ENCODE measurements at places on chromosomes 6 and 20.

DNA sequence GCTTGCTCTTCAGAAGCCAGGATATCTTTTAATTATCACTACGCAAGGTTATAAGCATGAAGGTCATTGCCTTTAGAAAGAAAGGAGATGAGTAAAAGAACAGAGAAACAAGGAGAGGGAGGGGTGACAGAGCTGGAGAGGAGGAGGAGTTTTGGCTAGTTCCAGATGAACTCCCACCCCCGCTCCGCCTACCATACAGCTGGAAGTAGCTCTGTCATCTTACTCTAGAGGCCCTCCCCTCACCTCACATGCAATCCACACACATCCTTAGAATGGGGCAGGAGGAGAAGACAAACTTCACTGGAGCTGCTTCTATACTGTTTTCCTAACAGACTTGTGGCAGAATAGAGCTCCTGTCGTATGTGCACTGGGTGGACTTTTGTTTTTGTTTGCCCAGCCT, 144.7 kb downstream of the SCML4 start:
- no peak for DNase-seq

DNA sequence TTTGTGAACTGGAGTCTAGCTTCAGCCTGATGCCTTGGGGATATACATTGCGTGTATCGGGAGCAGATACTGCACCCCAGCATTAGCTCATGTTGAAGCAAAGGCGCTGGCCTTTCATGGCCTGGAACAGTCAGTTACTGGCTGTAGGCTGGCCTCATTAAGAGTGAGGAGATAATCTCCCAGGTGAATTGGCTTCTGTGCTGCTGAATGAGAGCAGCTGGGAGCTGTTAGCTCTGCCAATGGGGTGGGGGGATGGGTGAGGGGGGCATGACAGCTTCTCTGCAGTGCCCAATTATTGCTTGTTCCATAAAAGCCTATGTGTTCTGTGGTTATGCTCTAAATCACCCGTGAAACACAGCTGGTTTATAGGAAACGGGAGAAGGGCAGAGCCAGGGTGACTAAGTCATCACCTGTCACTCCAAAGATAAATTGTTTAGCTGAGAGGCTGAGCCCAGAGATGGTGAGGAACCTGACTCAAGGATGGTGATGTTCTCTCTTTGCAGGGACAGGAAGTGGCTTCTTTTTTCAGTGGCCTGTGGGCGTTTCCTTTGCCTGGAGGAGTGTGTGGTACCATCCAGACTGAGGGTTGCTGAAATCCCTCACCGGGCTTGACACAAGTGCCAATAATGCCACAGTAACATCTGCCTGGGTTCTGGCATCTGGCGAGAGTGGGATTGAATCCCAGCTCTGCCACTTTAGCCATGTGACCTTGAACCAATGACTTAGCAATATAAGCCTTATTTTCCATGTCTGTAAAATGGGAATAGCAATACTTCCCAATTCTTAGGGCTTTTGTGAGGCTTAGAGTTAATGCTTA, 170.8 kb downstream of the BCAS1 start:
- peak; percentile 35 for DNase-seq

- no peak for DNase-seq
These were observed 12.6 kb downstream of the ACSS1 start for GRCh38 chr20:25045343-25045712.

GRCh38 chr20:36439731-36440072, 101.6 kb upstream of the MYL9 start:
- DNase-seq: no peak

DNA sequence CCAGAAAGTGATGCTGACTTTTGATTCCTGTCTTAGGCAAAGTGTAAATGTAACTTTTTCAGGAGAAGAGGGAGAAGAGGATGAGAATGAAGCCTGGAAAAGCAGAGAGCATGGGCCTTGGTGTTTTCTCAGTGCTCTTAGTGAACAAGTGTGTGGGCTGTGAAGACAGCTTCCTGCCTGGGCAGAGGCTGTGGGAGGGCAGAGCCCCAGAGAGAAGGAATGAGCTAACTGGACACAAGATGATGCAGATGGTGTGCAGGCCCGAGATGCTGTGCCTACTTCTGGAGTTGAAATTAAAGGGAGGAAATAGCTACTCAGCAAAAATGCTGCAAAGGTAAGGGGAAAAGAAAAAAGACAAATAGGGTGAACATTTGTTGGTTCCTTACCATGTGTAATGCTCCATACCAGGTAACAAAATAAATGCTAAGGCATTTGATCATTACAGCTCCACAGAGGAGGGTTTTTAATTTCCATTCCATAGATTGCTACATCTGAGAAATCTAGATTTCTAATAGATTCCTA, 87.0 kb upstream of the CEP162 start:
- no peak for DNase-seq

GRCh38 chr6:37819802-37820717, 533 bp downstream of the ZFAND3 start:
- DNase-seq: peak; percentile 6

GRCh38 chr20:61092251-61092650, 159.8 kb upstream of the CDH4 start:
- DNase-seq: no peak

DNA sequence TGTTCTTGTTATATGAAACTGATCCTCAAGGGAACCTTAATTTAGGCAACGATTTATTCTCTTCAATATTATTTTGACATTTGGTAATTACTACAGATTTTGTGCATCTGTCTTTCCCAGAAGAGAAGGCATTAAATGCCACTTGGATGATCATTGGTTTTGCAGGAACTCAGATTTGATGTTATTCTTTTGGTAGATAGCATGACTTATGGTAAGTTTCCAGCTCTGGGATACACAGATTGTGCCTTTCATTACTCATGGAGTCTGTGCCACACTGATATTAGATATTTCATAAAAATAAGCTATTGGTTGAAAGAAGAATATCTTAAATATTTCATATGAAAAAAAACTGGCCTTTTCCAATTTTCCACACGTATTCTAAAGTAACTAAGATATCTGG, 120.1 kb downstream of the AIG1 start:
- DNase-seq: no peak

DNA sequence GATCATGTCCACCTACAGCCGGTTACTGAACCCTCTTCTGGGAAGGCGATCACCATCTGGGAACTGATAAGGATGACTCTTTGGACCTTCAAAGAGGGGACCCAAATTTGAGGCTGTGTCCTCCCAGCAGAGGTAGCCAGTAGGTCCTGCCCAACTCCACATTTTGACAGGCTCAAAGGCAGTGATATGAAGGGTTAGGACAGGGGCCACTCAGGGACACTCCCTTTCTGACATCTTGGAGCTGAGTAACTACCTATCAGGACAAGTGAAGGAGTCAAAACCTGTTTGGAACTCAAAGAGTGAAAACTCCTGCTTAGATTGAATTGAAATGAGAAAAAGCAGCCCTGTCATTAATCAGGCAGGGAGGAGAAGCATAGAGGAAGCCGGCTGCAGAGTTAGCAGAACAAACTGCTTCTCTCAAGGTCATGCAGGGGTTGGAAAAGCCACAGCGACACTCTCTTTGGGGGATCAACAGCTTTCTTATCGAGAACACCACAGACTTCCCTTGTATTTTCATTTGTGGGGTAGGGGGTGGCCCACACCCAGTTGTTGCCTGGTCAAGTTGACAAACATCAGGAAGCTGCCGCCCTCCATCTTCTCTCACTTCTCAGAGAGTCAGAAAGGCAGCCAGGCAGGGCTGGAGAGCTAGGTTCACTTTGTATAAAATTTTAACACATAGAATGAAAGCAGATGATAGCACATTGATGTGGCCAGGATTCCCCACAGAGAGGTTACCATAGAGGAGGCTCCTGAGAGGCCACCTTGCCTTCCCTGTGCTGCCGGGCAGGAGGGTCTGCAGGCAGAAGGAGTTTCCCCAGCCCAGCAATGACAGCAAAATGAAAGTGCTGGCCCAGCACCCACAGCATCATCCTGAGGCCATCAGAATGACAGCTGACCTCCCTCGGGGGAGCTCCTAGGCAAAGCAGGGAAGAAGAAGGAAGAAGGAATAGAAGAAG, 47.6 kb downstream of the AGPAT4 start:
- DNase-seq: no peak

- DNase-seq: no peak
These were observed 10.1 kb upstream of the HDAC2 start for GRCh38 chr6:113980937-113981554.

GRCh38 chr20:24720957-24721356, 228.1 kb upstream of the CST7 start:
- no peak for DNase-seq

GRCh38 chr6:148682252-148682651, 64.6 kb upstream of the UST start:
- no peak for DNase-seq

DNA sequence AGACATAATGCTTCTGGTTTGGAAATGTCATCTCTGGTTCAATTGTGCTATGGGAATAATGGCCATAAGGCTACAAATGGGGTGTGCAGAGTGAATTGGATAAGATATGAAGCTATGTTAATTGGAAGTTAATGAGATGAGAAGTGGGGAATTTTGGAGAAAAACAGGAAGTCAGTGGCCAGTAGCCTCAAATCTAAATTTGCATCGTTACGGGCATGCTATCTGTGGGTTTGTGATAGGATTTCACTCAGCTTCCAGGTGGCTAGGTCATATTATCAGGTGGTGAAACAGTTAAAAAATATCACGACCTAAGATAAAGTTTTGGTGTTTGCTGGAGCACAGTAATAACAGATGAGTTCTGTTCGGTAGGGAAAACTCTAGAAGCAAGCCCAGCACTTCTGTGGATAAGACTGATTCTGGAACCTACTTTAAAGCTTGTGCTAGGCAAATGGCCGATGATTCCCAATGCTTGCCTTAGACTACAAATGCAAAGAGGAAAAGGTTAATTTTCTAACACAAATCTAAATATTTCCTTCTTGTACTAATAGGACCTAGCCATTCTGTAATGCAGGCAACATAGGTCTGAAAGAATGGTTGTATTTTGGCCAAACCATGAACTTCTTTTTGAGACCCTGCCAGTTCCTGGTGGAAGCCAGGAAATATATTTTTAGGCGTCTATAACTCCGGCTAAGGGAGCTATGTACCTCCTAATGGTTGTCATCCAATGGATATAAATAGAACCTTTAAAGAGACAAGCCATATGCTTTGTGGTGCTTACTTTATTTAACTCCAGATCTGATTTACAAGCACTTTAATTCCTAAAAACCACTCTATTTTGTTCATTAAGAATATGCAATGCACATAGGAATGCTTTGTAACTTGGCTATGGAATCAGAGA, 111.0 kb downstream of the PLCB1 start:
- no peak for DNase-seq

- no peak for DNase-seq
These were observed 51.0 kb upstream of the PMEPA1 start for GRCh38 chr20:57760698-57761412.

- no peak for DNase-seq
These were observed 91.6 kb downstream of the MRPL14 start for GRCh38 chr6:44035621-44036020.

DNA sequence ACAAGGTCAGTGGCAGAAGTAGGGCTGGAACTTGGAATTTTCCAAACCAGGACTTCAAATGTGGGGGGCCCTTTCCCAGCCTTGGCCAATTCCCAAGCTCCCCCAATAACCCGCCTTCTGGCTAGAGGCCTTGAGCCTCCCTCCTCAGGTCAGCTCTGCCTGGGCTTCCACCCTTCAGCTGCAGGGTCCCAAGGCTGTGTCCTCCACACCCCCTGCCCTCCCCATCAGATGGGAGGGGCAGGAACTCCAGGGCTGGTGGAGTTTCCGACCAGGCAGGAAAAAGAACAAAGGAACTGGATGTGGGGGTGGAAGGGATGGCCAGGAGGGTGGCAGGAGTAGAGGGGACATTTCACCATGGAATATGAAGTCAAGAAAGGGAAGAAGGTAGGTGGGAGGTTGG, at the start of gene CCM2L:
Gene CCM2L, plus strand, starts transcription at position 338 of the 400 bp plus-strand sequence. Its CDS starts 17 bp downstream, at position 355.
- DNase-seq: no peak

DNA sequence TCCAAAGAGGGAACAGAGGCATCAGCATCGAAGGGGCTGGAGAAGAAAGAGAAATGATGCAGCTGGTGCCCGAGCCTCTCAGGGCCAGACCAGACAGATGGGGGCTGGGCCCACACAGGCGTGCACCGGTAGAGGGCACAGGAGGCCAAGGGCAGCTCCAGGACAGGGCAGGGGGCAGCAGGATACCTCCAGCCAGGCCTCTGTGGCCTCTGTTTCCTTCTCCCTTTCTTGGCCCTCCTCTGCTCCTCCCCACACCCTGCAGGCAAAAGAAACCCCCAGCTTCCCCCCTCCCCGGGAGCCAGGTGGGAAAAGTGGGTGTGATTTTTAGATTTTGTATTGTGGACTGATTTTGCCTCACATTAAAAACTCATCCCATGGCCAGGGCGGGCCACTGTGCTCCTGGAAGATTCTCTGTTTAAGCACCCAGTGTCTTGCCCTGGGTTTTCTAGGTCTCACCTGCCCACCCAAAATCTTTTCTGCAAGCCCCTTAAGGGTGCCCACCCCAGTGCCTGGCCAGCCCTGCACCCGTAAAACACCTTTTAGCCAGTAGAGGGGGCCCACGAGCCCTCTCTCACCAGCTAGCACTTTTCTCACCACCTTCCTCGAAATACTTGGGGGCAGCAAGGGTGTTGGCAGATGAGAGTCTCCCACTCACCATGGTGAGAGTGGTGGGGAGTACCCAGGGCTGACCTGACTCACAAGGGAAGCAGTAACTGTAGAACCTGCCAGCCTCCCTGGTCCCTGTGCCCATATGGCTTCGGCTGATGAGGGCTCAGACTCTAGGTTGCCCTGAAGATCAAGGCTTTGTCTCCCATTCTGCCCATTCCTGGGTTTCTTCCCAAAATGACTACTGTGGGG, 35.7 kb upstream of the ID1 start:
- peak; percentile 44 for DNase-seq

GRCh38 chr6:91155129-91155785, 568.4 kb upstream of the MAP3K7 start:
- no peak for DNase-seq

GRCh38 chr6:42320762-42321161, 103.1 kb upstream of the MRPS10 start:
- no peak for DNase-seq

- DNase-seq: no peak
These were observed 57.4 kb upstream of the EDN3 start for GRCh38 chr20:59242714-59243626.

DNA sequence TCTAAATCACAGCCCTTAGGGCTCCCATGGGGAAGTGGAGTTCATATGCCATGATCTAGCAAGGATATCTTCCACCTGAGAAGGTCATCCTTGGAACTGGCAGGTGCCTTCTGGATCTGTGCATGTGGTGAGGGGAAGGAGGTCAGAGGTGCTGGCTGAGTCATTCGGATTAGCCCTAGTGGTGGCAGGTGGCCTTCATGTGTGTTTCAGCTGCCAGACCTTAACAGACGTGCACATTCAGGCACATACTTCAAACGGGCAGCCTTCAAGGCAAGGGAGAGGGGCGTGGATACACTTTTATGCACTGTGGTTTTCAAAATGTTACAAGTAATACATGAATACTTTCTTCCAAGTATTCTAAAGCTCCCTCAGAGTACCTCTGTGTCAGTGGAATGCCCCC, 51.2 kb downstream of the BMP6 start:
- no peak for DNase-seq

GRCh38 chr6:154542747-154543146, 32.3 kb upstream of the CNKSR3 start:
- no peak for DNase-seq

DNA sequence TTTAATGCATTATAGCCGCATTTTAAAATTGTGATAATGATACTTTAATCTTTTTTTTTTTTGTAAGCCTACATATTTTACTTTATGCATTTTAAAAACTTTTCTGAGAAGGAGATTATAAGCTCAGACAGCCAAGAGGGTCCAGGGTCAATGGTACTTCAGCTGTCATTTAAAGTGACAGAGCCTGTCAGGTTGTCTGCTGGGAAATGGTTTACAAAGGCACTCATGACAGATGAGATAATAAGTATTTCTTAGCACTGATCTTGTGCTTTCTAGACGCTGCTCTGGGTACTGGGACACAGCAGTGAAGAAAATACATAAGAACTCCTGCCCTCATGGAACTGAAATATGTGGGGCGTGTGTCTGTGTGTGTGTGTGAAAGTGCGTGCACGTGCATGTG, 19.6 kb downstream of the LAMP5 start:
- DNase-seq: no peak
